Esophagus squamous epithelium (tissue), 5 donors: ENCODE measurements at places on chromosomes 6 and 20.

GRCh38 chr20:37886851-37887297 is 16.1 kb upstream of the VSTM2L start:
- no peak for DNase-seq

DNA sequence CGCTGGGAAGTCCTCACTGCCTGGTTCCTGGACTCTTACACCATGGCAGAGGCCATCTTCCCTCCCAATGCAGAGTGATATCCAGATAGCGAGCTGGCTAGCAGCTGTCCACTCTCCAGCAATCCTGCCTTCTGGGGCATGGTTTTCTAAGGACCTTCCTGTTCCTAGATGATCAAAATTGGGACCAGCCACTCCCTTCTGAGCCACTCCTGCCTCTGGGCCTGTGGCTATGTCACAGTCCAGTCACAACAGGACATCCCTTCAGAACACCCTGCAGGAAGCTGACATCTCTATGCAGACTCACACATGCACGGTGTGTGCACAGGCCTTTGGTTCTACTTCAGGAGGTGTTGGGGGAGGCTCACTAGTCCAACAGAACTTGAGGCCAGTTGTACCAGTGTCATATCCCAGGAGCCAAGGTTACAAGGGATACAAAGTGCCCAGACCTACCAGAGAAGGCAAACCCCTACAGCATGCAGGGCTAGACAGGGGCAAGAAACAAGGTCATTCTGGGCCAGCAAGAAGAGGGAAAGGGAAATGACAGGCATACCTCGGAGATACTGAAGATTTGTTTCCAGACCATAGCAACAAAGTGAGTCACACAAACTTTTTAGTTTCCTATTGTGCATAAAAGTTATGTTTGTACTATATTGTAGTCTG is 2.7 kb upstream of the MCCD1 start:
- no peak for DNase-seq

GRCh38 chr6:163329991-163330390 is 84.5 kb upstream of the QKI start:
- no peak for DNase-seq

- DNase-seq = no peak
Observed at GRCh38 chr6:69871107-69871506, 4.8 kb downstream of the COL19A1 start.

GRCh38 chr6:2826131-2826530 is 15.5 kb downstream of the SERPINB1 start:
- no peak for DNase-seq

DNA sequence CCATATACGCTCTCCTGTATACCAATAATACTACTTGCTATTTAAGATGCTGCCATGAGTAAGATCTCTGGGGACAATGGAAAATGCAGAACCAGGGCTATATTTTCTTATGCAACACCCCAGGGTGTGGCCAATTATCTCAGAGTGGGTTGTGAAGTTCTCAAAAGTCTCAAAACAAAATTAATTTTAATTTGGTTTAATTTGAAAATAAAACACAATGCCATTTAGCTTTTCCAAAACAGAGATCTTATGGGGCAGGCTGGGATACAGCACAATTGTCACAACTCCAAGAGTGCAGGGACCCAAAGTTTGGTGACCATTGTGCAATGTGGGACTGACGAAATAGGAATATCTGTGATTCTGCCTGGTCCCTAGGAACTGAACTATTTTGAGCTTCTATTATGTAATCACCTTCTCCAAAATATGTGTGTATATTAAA is 43.1 kb downstream of the MBOAT1 start:
- no peak for DNase-seq

GRCh38 chr6:41922154-41922553 is 855 bp downstream of the BYSL start:
- no peak for DNase-seq
